ENCODE measurements at places on chromosomes 4 and X. TPM values are rescaled to one million over a fixed set of nuclear protein-coding genes. Genes with fewer than 3 reads are reported as not detected.
A peak's percentile ranks its signal among the peaks of the same experiment; 100 is the strongest.

Gene TRAM1L1
- 2.3 TPM for total RNA-seq

Gene MPC1L
- total RNA-seq = not detected

Gene ZCCHC12
- not detected for total RNA-seq

GRCh38 chr4:5890063-5890727 is 2.7 kb downstream of the CRMP1 start:
- DNase-seq = no peak

DNA sequence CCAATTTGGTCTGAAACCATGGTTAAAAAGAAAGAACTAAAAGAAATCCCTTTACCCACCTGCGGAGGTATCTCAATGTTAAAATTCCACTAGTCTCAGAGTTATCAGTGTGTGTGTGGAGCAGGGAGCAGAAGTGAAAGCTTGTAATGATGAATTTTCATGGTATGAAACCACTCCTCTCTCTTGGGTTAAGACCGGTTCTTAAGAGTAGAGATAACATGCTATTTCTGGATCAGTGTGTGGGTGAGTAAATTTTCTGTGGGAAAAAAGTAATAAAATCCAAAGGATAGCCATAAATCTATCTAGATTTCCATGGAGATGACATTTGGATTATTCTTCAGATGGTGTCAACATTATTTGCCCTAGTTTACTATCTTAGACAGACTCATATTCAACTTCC is 3.2 kb downstream of the FGF13 start:
- DNase-seq = no peak

GRCh38 chr4:85842540-85842939 is 367.6 kb downstream of the ARHGAP24 start:
- peak; percentile 76 for DNase-seq

GRCh38 chr4:17072483-17072882 is 174.0 kb upstream of the LDB2 start:
- no peak for DNase-seq

- DNase-seq = peak; percentile 77
Measured at GRCh38 chr4:110091434-110092140, 106.8 kb downstream of the ELOVL6 start.

All from GM23248 (cell line).